Right cardiac atrium (tissue), 5 donors: ENCODE measurements at places on chromosomes 13 and 19. TPM values are rescaled to one million over a fixed set of nuclear protein-coding genes. Genes with fewer than 3 reads are reported as not detected.

Gene PCDH20
- 5.2 TPM for total RNA-seq

Gene NAA16
- total RNA-seq, result 10.3 TPM

GRCh38 chr19:39525205-39525604 lies 7.4 kb downstream of the EID2B start:
- DNase-seq, result no peak

GRCh38 chr13:46515803-46516202 lies 37.2 kb upstream of the LRCH1 start:
- no peak for DNase-seq

GRCh38 chr13:99191900-99192399 lies 8.7 kb upstream of the UBAC2 start:
- DNase-seq, result no peak

DNA sequence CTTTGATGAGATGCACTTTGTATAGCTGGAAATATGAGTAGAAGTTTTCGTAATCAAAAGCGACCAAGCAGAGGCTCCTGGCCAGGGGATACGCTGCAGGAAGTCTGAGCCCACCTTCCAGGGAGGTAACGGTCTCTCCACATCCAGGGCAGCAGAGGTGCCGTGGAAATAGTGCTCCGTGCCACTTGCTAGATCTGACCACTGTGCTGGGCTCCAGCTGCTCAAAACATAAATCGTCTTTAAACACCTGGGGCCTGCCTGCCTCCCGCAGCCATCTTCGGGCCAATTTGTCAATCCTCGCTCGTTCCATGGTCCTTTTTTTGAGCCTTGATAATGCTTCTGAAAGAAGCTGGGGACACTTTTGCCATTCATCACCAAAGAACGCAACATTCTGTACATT lies 445.0 kb downstream of the ZNF536 start:
- DNase-seq, result no peak

Gene ERFL
- total RNA-seq, result 0.20 TPM

Gene RDH8
- not detected for total RNA-seq

Gene PDE4C
- total RNA-seq, result 1.2 TPM

Gene LILRA2
- 1.6 TPM for total RNA-seq

GRCh38 chr19:12126707-12127106 lies 13.4 kb downstream of the ZNF20 start:
- DNase-seq, result no peak
